ENCODE measurements at places on chromosomes 12 and 14.

GRCh38 chr12:99898645-99899044, 86.1 kb downstream of the ANKS1B start:
- no peak for DNase-seq

DNA sequence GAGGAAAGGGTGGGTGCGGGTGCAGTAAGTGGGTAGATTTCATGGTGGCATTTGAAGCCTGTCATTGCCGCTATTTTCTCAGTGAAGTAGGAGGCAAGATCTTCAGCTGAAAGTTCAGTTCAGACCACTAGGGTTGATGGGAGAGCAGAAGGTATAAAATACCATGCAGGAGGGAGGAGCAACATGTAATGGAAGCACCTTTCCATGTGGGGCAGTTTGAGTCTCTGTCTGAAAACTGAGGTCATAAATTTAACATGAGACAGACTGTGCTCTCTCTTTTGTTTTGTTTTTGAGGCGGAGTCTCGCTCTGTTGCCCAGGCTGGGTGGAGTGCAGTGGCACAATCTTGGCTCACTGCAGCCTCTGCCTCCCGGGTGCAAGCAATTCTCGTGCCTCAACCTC, 22.7 kb downstream of the LRRC74A start:
- DNase-seq = no peak

DNA sequence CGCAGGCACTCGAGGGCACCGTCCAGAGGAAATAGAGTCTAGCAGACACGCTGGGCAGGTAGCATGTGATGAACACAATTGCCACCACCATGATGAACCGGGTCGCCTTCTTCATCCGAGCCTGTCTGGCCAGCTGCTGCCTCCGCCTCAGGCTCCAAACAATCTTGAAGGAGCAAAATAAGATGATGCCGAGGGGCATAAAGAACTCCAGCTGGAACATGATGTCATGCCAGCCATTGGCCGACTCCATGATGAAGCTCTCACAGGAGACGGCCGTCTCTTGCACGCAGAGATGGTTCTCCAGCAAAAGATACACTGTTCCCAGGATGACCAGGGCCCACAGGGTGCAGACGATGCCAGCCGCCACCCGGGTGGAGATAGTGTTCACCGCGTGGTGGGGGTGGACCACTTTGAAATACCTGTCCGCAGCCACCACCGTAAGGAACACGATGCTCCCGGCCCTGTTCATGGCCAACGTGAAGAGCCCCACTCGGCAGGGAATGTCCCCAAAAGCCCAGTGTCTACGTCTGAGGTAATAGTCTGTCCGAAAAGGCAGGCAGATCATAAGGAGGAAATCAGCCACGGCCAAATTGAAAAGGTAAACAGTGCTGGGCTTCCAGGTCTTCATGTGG, 945 bp downstream of the HCAR1 start:
- DNase-seq = no peak

- DNase-seq = no peak
Observed at GRCh38 chr12:87094356-87094755, 838.2 kb upstream of the MGAT4C start.

DNA sequence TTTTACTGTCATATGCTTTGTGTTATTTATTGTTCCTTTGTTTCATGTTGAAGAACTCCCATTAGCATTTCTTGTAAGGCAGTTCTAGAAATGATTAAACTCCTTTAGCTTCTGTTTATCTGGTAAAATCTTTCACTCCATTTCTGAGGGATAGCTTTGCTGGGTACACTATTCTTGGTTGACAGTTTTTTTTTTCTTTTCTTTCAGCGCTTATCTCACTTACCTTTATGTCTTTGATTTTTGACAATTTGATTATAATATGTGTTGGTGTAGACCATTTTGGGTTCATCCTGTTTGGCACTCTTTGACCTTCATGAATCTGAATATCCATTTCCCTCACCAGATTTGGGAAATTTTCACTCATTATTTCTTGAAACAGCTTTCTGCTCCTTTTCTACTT, 16.2 kb downstream of the FBXO33 start:
- no peak for DNase-seq

- peak; percentile 32 for DNase-seq
Observed at GRCh38 chr14:56491299-56492285, 88.0 kb upstream of the TMEM260 start.

GRCh38 chr12:25792031-25792430, 166.5 kb upstream of the RASSF8 start:
- no peak for DNase-seq
